ENCODE measurements at places on chromosomes 12 and 14.

DNA sequence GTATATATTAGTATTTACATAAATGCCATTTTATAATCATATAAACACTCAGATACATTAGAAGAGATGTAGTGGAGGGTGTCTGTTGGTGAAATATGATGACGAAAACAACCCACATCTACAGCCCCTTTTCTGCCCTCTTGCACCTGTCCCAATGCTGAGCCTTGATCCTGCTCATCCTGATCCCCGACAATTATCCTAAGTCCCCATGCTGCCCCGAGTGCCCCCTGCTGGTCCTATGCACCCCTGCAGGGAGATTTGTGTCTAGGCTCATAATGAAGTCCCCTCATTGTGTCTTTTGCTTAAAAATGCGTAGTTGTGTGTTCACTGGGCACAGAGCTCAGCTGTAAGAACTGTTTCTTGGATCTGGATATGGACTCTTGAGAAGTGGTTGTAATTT lies 554.5 kb downstream of the TMEM121 start:
- no peak for DNase-seq

GRCh38 chr12:132726386-132726785 lies 15.7 kb downstream of the PGAM5 start:
- no peak for DNase-seq

DNA sequence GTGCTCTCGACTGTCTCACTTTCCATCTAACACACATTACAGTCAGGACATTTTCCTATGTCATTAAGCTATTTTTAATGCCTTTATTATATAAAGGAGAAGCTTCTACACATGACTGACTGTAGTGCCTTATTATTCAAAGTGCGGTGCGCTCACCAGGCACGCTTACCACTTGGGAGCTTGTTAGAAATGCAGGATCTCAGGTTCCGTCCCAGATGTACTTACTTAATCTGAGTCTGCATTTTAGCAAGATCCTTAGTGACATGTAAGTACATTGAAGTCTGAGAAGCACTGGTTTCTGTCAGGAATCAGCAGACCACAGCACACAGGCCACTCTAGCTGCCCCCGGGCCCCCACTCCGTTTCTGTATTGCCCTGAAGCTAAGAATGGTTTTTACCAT lies 44.7 kb upstream of the MDM1 start:
- DNase-seq, result no peak

- DNase-seq, result no peak
Measured at GRCh38 chr14:61854898-61855297, 92.7 kb downstream of the SNAPC1 start.

DNA sequence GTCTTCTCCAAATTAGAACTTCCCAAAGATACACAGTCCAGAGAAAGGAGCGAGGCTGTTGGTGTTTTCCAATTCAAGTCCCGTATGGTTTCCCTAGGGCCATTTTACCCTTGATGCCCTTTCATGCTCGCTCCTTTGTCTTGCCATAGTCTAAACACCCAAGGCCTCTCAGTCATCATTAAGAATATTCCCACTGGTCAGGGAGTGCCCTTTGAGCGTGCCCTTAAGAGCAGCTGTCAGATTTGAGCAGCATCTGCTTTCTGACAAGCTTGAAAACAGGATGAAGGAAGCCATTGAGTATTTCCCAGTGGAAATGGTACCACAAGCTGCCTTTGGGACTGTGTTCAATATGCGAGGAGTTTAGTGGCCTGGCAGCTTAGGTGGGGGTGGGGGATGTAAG lies 10.4 kb upstream of the GALNT16 start:
- DNase-seq, result no peak

DNA sequence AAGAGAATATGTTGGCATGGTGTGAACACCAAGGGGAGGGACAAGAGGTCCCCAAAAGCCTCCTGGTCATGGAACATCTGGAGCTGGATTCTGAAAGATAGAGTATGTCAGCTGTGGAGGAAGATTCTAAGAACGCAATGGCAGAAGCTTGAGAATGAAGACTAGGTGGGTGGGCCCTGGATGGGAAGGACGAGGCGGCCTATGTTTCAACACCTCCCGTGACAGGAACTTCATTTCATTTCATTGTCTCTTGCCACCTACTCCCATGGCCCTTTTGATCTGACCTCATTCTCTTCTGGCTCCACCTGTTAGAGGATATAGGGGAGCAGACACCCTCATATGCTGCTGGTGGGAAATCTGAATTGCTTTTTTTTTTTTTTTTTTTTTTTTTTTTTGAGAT lies 3.3 kb downstream of the UNG start:
- no peak for DNase-seq

- DNase-seq, result no peak
Measured at GRCh38 chr14:71441126-71441525, 491.1 kb upstream of the RGS6 start.

DNA sequence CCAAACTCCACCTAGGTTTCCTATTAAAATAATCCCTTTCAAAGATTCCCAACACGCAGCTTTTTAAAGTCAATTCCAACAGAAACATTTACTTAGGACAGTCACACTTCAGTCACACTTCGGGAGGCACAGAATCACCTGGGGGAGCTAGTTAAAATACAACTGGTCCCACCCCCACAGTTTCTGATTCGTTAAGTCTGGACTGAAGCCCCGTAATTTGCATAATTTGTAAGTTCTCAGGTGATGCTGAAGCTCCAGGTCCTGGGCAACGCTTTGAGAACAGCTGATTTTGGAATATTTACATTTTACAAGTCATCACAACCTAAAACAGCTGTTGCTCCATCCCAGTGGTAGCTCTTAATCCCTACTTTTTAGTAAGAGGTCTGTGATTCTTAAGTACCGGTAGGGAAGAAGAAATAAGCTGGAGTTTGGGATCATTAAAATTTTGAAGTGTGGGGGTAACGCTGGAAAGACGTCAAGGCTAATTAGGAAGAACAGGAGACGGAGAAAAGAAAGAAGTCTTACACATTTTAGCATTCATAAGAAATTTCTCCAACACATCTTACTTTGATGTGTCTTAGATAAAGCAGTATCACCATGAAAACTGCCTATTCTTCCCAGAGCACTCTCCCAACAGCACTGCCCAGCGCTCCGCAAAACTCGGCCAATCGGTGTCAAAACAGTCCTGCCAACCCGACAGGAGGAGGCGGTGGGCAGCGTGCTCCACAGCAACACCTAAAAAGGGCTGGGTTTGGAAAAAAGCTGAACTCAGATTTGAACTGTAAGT lies 1.1 kb downstream of the IPO8 start:
- peak; percentile 26 for DNase-seq

DNA sequence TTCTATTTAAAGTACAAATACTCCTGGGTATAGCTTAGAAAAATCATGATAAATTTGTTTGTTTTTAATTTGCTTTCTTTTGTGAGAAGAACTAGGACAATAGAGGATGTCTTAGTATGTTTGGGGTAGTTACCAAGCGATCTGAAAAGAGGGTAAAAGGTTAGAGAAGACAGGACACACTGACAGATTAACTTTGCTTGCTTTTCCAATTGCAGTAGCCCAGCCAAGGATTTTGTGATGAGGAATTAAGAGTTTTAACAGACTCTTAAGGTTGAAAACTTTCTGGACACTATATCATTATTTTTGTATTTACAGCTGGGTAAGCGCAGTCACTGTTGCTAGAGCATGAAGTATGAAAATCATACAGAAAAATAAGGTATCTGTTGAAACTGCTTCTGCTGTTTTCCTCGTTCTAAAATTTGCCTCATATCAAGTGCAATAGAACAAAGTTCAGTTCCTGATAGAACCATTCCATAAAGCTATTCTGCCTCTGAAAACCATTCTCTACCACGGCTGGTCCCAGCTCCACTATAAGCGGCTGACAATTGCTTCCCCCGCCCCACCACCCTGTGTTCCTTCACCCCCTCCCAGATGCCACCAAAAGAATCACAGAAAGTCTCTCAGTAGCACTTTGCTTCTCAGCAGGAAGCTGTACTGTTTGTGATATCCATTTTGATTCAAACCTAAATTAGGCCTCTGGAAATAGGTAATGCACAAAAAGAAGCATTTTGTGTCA lies 413.4 kb downstream of the BCAT1 start:
- no peak for DNase-seq

DNA sequence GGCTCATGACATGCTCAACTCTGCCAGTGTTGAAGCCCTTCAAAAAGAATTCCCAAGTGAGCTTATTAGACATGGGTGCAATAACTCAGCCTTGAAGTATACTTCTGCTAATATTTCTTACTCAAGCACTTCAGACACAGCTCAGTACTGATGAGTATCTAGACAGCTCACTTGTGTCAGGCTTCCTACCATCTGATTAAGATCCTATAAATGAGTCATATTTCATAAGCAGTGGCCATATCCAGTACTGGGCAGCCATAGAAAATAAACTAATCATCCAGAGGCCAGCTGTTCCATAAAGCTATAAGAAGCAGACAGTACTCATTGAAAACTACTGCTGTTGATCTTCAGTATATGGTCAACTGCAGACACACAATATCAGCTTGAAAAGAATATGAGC lies 12.9 kb downstream of the FSCB start:
- no peak for DNase-seq

GRCh38 chr12:60335745-60336144 lies 739.9 kb downstream of the SLC16A7 start:
- peak; percentile 37 for DNase-seq

DNA sequence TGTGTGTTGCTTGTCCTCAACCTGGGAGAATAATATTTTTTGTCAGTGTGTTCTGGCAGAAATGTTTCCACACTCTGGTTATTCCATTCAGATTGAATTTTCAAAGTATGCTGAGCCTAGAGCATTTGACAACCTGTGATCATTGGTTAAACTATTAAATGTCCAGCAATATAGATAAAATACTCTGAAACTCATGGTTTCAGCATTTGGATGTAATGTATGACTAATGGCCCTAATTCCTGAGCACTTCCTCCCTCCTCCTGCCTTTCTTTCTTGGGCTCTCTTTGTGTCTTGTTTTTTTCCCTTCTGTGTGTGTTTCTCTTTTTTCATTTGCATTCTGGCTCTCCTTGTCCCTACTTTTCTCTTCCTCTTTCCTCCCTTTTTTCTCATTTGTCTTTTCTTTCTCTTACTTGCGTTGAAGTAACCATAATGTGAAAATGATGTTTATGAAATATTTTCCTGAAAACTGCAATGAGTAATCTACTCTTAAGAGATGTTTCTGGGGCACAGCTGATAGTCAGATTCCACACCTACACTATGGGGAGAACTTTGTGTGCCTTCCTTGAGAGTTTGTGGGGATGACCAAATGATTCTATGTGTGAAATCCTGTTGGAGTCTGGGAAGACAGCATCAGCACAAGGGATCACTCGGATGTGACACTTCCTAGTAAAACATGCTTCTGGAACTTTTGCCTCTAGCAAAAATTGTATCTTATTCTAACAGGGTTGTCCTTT lies 74.6 kb downstream of the FRMD6 start:
- peak; percentile 6 for DNase-seq

- DNase-seq, result no peak
Measured at GRCh38 chr14:52397844-52398243, 83.7 kb downstream of the PTGER2 start.

DNA sequence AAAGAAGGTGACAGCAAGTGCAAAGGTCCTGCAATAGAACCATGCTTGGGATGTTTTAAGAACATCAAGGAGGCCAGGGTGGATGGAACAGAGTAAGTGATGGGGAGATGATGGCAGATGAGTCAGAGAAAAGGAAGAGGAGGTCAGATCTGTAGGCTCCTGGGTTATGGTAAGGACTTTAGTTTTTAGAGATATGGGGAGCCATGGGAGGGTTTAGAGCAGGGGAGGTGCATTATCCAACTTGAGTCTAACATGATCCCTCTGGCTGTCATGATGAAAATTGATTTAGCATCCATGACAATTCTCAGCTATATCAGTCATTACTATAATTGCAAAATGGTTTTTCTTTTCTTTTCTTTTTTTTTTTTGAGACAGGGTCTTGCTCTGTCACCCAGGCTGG lies 7.3 kb upstream of the PLBD2 start:
- DNase-seq, result no peak

DNA sequence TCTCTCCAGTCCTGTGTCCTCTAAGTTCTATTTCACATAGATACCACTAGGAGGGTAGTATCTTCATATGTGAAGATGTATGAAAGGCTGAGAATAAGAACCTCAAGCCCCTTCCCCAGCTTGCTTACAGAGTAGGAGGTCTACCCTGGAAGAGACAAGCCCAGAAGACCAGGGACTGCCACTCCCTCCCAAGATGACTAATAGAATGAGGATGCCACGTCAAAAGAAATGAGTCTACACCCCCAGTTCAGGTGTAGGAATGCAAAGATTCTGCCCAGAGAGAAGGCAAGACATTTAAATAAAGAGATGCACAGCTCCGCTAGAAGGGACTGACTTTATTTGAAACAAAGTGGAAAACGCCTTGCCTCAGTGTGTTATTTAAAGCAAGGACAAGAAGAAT lies 1006.0 kb upstream of the USP15 start:
- no peak for DNase-seq

GRCh38 chr12:47885012-47885501 lies 19.7 kb downstream of the VDR start:
- DNase-seq, result no peak

DNA sequence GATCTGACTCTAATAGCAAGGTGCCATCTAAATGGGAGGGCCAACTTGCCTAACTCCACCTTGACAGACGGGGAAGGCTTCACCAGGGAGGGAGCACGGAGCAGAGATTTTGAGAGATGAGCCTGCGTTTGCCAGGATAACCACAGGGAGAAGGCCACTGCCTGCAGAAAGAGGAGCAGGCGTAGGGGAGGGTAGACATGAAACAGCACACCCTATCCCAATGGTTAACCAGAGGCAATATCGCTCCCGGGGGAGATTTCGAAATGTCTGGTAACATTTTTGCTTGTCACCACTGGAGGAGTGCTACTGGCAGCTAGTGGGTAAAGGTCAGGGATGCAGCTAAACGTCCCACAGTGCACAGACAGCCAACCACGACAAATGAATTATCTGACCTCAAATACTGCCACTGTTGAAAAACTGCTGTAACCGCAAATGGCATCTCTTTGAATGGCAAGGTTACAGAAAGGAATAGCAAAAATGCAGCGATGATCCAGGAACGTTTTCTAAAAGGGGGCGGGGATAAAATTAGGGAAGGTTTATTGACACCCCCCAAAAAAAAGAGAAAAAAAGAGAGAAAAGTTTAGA lies 126.0 kb upstream of the ATF7IP start:
- no peak for DNase-seq

DNA sequence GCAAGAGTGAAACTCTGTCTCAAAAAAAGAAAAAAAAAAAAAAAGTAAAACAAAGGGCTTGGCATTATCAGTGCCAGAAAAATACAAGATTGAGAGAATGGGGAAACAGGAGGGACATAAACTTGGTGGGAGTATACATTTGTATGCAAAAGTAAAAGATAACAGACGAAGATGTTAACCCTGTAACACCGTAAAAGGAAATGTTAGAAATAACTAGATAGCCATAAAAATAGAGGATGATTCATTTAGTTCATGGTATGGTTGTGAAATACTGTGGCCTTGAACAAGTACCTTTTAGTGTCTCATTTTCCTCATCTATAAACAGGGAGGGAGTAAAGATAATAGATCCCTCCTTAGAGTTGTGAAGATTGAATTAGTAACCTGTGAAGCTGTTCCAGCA lies 33.3 kb downstream of the ATP2A2 start:
- DNase-seq, result no peak

- no peak for DNase-seq
Measured at GRCh38 chr12:75631831-75632230, 120.4 kb upstream of the KRR1 start.

- DNase-seq, result peak; percentile 83
Measured at GRCh38 chr14:23062002-23062401, 4.7 kb upstream of the CDH24 start.

GRCh38 chr14:102182936-102183619 lies 43.4 kb downstream of the WDR20 start:
- DNase-seq, result no peak
